ENCODE measurements at places on chromosomes 13 and 19.

- DNase-seq: no peak
Measured at GRCh38 chr19:27993619-27994570, 1219.1 kb downstream of the UQCRFS1 start.

DNA sequence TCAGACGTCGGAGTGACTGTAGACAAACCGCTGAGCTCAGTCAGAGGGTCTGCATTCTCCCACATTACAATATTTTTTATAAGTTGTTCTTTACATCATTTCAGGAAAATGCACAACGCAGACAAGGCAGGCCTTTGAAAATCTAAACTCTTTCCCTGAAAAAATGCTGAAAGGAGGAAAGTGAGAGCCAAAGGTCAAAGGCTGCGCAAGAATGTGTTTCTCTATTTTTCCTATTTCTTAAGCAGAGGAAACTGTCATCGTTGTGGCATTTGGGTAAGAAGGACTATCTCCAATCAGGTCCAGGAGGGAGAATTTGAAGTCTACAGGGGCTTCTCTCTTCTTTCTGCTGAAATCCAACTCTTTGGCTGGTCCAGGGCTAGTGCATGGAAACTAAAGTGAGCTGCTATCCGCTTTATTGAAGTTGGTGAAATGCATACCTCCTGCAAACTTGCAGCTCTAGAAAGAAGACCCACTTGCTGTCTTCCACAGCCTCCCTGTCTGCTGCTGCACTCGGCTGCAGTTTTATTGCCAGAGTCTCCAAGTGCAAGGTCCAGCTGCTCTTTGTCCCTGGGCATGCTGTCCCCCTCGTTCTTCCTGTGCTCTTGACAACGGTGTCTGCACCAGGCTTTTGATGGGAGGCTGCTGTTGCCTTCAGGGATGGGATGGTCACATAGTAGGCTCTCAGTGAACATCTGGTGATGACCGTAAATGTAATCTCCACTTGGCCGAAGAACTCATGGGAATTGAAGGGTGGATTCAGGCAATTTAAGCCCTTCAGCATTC is 31.2 kb downstream of the ZNF536 start:
- DNase-seq: peak; percentile 23

DNA sequence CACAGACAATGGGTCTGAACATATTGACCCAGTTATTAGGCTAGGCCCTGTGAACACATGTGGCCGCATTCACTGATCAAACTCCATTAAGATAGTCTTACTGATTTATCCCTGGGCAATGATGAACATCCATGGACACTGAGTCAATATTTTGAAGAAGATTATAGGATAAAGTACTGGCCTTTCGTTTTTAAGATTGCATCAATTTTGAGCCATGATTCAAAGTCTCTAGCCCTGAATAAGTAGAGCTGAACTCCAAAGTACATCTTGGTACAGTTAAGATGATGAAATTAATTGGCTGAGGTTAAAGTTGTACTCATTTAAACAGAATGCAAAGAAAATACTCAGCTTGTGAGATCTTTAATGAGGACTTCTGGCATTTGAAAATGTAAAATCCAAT is 1581.9 kb downstream of the EFNB2 start:
- no peak for DNase-seq

DNA sequence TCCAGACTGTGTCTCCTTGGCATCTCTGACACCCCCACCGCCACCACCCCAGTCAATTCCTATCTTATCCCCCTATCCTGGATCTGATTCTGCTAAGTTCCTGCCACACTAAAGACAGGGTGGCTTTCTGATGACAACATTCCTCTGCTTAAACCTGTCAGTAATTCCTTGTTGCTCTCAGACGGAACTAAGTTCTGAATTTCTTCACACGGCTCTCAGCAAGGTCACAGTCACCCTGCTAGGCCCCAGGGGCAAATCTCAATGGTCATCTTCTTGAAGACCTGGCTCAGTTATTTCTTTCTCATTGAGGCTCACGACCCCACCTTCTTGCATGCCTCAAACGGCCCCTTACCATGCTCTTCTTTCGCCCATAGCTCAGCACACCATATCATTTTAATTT is 7.6 kb downstream of the ALOX5AP start:
- DNase-seq: no peak

DNA sequence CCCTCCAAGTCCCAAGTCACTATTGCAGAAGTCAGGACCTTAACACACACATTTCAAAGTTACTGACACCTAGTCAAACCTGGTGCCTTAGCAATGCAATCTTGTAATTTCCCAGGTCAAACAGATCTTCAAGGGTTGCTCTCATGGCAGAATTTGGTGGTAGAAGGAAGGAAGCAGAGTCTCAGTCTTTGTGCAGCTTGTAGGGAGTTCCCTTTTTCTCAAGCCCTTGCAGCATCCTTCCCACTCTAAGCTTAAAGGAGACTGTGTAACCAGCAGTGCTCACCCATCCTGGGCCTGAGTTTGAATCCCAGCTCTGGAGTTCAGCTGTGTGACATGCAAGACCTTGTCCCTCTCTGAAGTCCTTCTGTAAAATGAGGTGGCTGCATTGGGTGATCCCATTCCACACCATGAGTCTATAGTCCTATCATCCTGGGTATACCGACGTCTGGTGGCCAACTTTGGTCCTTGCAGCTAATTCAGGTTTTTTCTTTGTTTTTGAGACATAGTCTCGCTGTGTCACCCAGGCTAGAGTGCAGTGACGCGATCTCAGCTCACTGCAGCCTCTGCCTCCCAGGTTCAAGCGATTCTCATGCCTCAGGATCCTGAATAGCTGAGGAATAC is 9.8 kb downstream of the SIGLEC10 start:
- DNase-seq: peak; percentile 67

- DNase-seq: no peak
Measured at GRCh38 chr19:49042177-49042576, 1.5 kb upstream of the CGB5 start.

GRCh38 chr19:57192993-57193392 is 1.7 kb downstream of the ZNF264 start:
- DNase-seq: no peak

DNA sequence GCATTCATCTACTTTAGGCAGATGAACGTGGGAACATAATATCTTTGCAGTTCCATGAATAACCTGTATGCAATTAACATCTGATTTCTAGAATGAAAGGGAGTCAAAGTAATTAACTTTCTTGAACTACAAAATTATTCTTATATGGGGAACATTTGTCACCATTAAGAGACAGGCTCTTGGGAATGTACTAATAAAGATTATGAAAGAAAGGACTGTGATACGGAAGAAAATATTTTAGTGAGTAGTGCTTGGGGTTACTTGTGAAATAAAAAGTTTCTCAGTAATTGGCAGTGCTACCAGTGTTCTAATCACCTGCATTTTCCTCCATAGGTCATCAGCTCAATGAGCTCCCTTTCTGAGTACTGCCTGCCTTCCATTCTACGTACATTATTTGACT is 85.4 kb downstream of the FRY start:
- DNase-seq: no peak

DNA sequence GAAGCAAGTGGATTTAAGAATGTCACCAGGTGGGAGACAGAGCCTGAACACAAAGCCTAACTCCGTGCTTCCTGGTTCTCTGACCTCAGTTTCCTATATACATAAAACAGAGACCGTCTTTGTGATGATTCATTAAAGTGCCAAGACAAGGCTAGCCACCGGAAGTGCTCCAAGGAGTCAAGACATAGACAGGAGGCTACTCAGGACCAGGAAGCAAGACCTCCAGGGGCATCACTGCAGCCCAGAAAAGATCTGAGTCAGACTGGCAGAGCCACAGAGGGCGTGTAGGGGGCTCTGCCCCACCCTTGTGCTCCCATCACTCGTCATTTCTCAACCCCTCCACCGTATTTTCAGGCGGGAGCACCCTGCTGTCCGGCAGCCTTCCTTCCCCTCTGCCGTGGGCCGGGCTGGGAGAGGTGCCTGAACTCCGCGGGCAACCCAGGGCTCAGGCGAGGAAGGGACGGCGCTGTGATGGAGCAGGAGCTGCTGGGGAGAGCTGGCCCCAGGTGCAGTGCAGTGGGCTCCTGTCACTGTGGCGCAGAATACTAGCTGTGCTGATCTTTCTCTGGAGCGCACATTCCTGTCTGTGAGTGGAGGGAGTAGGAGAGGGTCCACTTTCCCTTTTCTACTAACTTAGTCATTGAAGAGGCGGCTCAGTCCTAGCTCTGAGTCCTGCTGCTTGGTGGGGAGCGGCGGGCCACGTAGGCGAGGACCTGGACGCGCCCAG is 134.7 kb upstream of the GPR12 start:
- DNase-seq: no peak

GRCh38 chr19:6011206-6011605 is 33.3 kb upstream of the RANBP3 start:
- DNase-seq: no peak

DNA sequence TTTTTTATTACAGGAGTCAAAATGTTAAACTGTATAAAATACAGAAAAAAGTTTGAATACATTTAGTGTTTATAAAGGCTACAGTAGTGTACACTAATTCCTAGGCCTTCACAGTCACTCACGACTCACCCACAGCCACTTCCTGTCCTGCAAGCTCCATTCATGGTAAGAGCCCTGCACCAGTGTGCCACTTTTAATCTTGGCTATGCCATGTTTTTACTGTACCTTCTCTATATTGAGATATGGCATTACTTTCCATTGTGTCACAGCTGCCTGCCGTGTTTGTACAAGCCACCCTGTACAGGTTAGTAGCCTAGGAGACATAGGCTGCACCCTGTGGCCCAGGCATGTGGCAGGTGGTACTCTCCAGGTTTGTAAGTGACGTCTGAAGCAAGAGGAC is 32.1 kb downstream of the C1QTNF9 start:
- DNase-seq: no peak

DNA sequence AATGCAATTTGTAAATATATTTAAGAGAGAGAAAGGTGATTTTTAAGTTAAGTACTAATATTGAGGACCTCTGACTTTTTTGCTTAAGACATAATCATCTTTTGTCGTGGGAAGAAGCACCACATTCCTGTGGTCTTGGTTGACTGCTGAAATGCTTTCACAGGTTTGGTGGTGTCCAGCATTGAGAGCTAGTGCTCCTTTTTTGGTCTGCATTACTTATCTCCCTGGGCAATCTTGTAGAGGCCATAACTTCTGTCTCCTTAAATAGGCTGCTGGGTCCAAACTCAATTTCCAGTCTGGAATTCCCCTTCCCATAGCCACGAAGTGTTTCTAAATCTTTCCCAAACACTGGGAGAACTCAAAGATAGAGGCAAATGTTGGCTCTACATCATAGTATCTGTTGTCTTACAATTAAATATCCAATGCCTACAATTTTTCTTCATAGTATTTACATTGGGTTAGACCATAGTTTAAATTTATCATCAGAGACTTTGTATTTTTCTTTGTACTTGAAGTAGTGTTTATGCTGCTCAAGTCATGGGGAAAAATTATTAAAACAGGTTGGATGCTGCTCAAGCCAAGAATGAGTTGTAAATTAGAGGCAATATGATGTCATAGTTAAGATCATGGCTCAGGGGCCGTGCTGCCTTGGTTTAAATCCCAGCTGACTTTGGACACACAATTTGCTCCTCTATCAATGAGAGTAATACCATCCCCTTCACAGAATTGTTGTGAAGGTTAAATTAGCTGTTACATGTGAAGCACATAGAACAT is 105.6 kb downstream of the POSTN start:
- no peak for DNase-seq

GRCh38 chr19:17473041-17473440 is 2.7 kb downstream of the SLC27A1 start:
- DNase-seq: no peak

- no peak for DNase-seq
Measured at GRCh38 chr13:79227418-79227817, 178.6 kb downstream of the RBM26 start.

DNA sequence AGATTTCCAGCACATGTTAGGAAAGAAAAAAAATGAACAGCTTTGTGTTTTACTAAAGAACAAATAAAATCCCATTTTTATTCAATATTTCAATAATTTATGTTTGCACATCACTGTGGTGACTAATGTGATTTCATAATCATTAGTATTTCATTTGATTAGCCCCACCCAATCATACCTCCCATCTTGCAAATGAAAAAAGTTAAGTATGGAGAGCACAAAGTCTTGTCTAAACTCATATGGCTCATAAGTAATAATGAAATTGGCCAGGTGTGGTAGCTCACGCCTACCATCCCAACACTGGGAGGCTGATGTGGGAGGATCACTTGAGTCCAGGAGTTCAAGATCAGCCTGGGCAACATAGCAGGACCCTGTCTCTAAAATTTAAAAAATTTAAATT is 3.8 kb downstream of the ZNF490 start:
- DNase-seq: no peak

DNA sequence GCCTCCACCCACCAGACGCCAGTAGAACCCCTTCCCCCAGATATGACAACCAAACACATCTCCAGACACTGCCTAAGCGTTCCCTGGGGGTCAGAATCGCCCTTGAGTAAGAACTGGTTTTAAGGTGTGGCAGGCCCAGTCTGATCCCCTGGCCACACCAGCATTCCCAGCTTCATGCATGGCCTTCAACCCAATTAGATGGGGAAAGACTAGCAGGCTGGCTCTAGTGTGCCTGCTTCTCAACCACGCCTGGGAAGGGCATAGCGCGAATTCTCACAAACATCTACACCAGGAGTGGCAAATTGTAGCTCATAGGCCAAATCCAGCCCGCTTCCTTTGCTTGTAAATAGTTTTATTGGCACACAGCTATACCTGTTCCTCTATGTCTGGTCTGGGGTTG is 13.6 kb downstream of the HAUS8 start:
- DNase-seq: no peak

DNA sequence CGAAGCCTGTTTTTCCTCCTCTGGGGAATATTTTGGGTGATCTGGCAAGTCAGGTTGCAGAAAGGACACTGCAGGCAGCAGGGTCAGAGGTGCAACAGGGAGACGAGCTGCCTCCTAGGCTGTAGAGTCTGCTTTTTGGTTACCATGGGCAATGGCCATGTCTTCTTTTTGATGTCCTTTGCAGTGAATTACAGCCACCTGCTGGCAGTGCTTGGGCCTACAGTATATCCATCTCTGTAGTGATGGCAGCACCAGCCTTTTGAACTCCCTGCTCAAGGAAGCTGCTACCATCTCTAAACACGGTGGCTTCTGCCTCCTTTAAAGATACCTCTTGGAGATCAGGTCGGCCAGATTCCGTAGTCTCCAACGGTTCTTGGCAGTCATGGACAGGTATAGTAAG is 73.9 kb downstream of the WTIP start:
- DNase-seq: peak; percentile 49

- no peak for DNase-seq
Measured at GRCh38 chr13:75764251-75764925, 128.3 kb downstream of the LMO7 start.

DNA sequence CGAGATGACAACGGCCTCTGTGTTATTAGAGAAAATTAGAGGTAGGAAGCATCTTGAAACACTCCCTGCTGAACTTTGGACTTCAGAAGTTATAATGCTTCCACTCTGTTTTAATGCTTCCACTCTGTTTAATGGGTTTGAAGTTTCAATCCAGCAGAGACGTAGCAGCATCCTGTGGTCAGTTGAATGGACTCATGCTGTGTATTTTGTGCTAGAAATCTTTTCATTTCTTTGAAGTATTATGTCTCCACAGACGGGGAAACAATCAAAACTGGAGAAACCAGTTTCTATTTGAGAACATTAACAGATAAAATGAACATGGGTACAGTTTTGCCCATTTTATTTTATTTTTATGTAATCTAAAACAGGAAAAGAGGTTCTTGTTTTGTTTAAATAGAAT is 1736.2 kb downstream of the SLITRK5 start:
- DNase-seq: no peak
